Sigmoid colon (tissue), 7 donors: ENCODE measurements at places on chromosomes 11 and 22. TPM values are rescaled to one million over a fixed set of nuclear protein-coding genes. Genes with fewer than 3 reads are reported as not detected.

CCDC73 gene
- total RNA-seq: not detected

C11orf65 gene
- total RNA-seq: 1.1 TPM

CLTCL1 gene
- total RNA-seq: 4.2 TPM

MPEG1 gene
- 23.5 TPM for total RNA-seq

CASP5 gene
- total RNA-seq: not detected

ANKRD42 gene
- total RNA-seq: 11.9 TPM

KCNK4 gene
- not detected for total RNA-seq

TSSK2 gene
- not detected for total RNA-seq

PRG3 gene
- total RNA-seq: not detected

- no peak for DNase-seq
These were observed 4.6 kb upstream of the TMEM126A start for GRCh38 chr11:85643191-85643614.

DNA sequence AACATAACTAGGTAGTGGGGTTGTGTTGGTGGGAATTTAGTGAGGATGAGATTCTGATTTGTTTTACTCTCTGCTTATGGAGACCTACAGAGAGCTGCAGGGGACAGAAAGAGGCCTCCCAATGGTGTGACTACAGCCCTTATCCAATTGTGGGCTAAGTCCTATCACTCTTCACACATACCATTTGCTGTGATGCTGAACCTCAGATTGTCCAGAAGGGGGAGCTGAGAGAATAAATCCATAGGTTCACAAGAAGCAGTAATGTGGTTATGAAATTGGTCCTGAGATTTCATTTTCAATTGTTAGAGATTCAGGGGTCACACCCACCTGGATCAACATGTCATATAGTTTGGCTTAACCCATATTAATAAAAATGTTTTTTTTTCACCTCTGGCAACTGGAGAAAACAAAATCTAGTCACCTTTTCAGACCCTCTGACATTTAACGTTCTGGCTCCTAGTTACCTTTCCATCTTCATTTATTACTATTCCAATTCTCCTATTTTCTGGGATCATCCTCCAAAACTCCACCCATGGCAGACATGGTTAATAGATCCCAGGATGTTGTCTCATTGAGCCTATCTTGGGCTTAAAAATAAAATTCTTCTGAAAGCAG, 53.3 kb upstream of the PTPN5 start:
- no peak for DNase-seq

GRCh38 chr11:121711939-121712338, 259.2 kb upstream of the SORL1-AS1 start:
- no peak for DNase-seq

GRCh38 chr11:819129-819931, 616 bp downstream of the PNPLA2 start:
- peak; percentile 97 for DNase-seq

DNA sequence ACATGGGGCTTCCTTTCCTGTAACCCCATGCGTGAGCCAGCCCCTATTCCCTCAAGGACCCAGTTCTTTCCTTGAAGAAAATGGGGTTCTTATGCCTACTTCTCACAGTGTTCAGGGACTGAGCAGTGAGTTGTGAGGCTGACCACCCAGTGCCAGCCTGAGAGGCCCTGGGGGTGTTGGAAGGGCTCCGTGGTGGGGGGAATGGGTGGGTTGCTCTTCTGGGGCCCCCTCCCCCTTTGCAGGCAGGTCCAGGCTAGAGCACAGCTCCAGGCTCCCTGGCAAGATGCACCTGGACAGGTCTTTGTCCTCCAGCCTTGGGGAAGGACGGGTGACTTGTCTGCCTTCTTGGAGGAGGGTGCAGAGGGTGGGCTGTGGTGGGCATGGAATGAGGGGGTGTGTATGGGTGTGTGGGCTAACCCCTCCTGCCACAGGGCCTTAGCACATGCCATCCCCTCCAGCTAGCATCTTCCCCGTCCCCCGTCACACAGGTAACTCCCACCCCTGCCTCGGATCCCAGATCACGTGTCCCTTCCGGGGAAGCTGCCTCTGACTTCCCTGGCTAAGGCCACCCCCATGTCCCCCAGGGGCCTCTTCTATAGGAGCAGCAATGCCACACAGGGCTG, 64.6 kb downstream of the MYEOV start:
- DNase-seq: no peak

- DNase-seq: no peak
These were observed 33.8 kb downstream of the SYT13 start for GRCh38 chr11:45252134-45252856.

DNA sequence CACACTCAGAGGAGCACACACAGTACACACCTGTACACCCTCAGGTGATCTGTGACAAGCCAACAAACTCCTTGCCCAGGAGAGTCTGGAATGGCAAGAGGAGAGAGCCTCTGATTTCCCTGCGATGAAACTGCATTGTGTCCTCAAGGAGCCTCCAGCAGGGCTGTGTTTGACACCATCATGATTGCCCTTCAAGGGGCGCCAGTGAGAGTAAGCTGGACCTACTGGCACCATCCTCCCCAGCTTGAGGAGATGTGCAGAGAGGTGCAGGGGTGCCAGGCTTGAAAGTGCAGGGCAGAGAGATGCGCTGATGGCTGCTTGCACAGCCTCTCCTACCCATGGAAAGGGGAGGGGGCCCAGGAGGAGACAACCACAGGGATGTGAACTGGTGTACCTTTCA, 188.8 kb upstream of the CADM1 start:
- peak; percentile 48 for DNase-seq

DNA sequence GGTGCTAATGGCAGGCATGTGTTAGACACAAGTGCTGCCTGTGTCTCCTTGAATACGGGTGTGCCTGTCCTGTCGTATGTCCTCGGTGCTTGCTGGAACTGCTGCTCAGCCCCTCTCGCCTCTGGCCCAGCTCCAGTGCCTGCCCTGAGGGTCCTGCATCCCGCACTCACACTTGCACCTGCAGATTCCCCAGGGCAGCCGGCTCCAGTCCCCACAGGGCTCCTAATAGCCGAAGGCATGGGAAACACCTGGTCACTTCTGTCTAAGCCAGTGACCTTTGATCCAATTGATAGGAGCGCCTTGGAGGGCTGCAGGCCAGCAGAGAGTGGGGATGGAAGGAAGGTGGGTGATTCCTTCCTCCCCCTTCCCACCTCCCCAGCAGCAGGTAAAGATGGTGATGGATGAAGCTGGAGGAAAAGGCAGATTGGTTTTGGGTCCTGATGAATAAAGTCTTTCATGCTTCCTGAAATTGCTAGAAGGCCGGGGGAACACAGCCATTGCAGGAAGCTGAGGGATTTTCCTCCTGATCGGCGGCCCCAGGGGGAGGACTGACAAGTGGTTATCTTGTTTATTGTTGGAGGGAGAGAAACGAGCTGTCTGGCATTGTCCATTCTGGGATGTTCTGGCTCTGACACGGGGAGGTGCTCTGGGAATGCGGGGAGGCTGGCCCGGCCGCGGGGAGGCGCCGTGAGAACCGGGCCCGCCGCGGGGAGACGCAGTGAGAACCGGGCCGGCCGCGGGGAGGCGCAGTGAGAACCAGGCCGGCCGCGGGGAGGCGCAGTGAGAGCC, 110.9 kb upstream of the B3GAT1 start:
- DNase-seq: peak; percentile 40

DNA sequence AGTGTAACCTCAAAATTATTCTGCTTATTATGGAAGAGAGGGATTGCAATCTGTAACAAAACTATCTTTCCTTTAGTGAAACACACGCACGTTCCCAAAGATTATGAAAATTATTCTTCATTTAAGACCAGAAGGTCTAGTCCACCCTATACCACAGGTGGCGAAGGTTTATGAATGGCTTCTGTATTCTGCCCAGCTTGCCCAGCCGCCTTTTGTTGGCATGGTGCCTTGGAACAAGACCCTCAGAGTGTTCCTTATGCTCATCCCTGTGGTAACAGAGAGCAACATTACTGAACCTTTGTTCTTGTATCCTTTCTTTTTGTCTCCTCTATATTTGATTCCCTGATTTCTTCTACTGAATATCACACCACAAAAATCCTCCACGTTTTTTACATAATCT, 116.4 kb downstream of the FAR1 start:
- no peak for DNase-seq

DNA sequence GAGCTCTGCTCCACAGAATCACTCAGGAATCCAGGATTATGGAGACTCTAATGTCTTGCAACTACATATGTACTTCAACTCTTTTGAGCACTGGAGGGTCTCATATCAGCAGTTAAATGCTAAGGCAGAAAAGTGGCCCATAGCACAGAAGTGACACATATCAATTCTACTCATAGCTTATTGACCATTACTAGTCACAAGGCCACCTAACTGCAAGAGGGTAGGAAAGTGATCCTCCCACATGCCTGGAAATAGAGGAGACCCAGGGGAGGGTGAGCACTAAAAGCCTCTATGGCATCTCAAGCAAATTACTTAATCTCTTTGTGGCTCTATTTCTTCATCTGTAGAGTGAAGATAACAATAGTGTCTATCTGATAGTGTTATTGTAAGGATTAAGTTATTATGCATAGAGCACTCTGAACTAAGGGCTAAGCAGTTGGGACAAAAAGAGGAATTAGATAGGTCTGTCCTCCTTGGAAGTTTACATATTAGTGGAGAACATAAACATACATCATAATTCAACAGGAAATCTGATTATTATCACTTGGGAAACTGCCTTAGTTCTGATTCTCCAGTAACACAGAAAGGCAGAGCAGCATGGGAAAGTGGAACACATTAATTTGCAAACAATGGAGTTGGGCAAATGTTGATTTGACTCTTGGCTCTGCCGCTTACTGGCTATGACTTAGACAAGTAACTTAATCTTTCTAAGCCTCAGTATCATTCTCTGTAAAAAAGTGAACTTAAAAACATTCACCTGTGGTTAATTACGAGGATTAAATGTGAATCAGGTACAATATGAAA, 25.1 kb upstream of the USP47 start:
- no peak for DNase-seq

- peak; percentile 18 for DNase-seq
These were observed 45.2 kb downstream of the PPFIA1 start for GRCh38 chr11:70315716-70316115.

- DNase-seq: peak; percentile 90
These were observed 77.4 kb upstream of the WNT7B start for GRCh38 chr22:46054091-46055073.

- DNase-seq: no peak
These were observed 3.4 kb upstream of the YPEL1 start for GRCh38 chr22:21738966-21739365.
